ENCODE measurements at places on chromosomes 3 and 15.

GRCh38 chr15:38207621-38208020, 45.0 kb upstream of the SPRED1 start:
- DNase-seq, result no peak

- no peak for DNase-seq
Measured at GRCh38 chr15:66885281-66885915, 180.0 kb upstream of the SMAD3 start.

DNA sequence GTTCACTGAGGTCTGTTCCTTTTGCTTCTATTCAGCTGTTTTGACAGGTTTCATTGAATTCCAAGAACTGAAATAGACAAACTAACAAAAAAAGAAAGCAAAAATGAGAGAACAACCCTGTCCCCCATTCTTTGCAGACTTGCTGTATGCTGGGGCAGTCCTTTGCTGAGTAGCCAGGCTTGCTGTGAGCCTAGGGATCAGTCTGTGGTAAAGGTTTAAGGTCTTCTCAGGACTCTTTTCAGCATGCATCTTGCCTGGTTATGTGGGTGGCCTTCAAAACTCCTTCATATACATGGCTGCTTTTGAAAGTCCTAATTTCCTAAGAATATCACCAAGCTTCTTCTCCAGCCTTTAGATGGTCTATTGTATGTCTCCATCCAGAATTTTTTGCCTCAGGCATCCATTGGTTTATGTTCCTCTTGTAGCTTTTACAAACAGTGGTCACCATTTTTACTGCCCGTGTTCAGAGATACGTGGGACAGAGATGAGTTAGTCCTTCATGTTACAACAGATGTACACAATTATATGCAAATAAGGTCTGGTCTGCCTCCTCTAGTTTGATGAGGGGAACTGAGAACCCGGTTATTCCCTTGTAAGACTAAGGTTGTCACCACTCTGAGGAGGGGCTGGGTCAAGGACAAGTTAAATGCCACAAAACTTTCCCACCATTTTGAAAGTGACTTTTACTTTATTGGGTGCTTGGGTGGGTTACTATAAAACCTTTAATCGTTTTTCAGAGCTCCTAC, 41.4 kb downstream of the SACM1L start:
- DNase-seq, result no peak

GRCh38 chr3:14902719-14903118, 44.7 kb upstream of the NR2C2 start:
- DNase-seq, result no peak
